ENCODE measurements at places on chromosomes 6 and 20. TPM values are rescaled to one million over a fixed set of nuclear protein-coding genes. Genes with fewer than 3 reads are reported as not detected.

DNA sequence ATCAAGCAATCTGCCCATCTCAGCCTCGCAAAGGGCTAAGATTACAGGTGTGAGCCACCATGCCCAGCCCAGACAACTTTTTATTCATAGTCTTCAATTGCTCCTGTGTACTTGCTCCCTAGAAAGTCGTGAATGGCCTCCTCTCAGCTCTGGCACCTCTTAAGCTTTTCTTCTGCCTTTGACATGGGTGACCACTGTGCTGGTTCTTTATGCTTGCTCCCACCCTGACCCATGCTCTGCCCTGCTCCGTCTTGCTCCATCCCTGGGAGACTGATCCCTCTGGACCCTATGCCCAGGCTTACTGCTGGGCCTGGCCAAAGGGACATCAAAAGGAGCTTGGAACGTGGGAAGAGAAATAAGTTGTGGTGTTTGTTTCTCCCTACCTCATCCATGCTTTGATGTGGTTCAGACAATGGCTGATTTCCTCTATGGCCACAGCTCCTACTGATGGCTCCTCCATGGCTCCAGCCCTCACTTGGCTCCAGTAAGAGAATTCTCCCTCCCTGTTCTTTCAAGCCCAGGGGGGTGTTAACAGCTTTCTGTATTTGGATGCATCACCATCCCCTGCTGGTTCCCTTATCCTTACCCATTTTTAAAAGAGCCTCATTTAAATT is 7.7 kb upstream of the TREM2 start:
- H3K36me3 ChIP-seq = no peaks in the 10 kb centered on the region
- H3K27me3 ChIP-seq = peaks cover 26% of the 10 kb centered on the region
- peak; percentile 16 for DNase-seq
- H3K27ac ChIP-seq = no peak overlapping the region
- no peaks in the 10 kb centered on the region for H3K4me1 ChIP-seq

DNA sequence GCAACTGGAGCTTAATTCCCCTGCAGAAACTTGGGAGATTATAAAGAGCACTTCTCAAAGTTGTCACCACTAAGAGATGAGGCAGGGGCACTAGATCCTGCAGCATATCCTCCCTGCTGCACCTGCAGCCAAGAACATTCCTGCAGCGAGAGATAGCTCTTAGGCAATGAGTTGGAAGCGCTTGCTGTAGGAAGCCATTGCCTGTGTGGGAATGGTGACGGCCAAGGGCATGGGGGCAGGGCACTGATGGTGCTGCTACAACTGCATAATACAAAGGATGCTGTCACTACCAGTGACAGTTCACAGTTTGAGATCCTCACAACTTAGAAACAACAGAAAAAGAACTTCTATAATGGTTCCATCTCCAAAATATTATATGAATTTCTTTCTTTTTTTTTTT is 89.9 kb downstream of the CDS2 start:
- no peaks in the 10 kb centered on the region for H3K27me3 ChIP-seq
- H3K36me3 ChIP-seq = peaks cover 11% of the 10 kb centered on the region
- DNase-seq = no peak
- no peak overlapping the region for H3K4me3 ChIP-seq
- peaks cover 11% of the 10 kb centered on the region for H3K4me1 ChIP-seq

DNA sequence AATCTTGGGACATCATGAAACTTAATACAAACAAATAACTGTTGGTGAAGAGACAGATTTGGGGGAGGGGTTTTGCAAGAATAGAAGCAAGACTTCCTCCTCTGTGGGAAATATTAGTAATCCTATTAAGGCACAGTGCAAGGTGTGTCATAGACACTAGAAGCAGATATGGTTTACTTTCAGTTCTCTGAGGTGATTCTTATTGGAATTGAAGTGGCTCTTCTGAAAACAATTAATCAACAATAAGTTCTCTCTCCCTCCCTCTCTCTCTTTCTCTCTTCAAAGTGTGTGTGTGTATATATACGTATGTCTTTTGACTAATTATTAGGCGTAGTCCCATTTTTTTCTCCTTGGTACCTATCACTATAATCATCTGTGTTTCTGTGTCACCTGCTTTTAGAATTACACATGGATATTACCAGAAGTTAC is 99.8 kb downstream of the HIVEP2 start:
- H3K4me3 ChIP-seq = peak overlapping the region; percentile 76
- peaks cover 64% of the 10 kb centered on the region for H3K4me1 ChIP-seq
- DNase-seq = no peak
- H3K27ac ChIP-seq = peak overlapping the region; percentile 93
- no peaks in the 10 kb centered on the region for H3K27me3 ChIP-seq

DNA sequence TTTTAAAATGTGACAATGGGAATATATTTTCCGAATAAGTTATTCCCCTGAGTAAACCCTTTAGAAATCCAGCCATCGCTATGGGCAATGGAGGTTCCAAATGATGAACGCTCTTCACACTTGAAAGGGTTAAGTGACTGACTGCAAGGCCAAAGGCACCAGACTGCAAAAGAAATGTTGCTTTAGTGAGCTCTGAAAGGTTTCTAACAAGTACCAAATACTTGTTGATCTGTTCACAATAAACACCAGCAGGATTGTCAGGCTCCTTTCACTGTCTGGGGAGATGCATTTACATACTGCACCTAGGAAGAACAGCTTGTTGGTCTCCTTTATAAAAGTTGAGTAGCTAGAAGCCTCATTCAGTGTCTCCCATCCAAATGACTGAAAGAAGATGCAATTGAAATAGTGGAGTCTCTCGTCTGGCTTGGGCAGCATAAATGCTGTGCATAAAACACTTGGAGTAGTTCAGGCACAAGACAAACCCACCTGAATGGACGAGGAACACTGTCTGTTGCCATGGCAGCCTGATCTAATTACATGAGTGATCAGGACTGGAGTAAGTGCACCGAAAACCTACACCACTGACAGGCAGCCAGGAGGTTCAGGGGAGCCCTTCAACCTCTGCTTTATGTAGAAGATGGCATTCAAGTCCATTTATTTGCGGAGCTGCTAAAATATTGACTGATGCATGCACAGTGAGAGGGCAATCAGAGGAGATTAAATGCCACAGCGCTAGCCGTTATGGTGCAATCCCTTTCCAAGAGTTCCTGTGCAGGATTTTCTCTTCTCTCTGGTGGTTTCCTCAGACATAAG is 2.9 kb downstream of the ATXN1 start:
- peaks cover under 1% of the 10 kb centered on the region for H3K36me3 ChIP-seq
- DNase-seq = no peak
- peaks cover 36% of the 10 kb centered on the region for H3K4me1 ChIP-seq
- peak overlapping the region; percentile 92 for H3K27ac ChIP-seq
- H3K4me3 ChIP-seq = peak overlapping the region; percentile 91

DNA sequence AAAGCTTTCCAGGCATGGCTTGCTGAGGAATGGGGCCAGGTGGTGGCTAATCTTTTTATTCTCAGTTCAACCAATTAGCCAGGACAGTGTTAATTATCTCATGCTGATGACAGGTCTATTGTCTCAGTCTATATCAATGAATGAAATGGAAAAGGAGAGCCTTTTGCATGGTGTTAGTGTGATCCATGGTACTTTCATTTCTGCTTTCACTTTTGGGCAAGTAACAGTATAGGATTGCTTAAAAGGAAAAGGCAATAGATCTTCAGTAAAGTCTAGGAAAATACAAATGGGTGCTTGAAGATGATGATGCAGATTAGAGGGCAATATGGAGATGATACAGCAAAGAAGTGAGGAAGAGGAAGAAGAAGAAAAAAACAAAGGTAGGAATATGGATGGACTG is 430.3 kb downstream of the TFAP2A start:
- H3K27ac ChIP-seq = no peak overlapping the region
- H3K27me3 ChIP-seq = no peaks in the 10 kb centered on the region
- H3K4me3 ChIP-seq = no peak overlapping the region
- no peaks in the 10 kb centered on the region for H3K4me1 ChIP-seq
- no peak for DNase-seq

DNA sequence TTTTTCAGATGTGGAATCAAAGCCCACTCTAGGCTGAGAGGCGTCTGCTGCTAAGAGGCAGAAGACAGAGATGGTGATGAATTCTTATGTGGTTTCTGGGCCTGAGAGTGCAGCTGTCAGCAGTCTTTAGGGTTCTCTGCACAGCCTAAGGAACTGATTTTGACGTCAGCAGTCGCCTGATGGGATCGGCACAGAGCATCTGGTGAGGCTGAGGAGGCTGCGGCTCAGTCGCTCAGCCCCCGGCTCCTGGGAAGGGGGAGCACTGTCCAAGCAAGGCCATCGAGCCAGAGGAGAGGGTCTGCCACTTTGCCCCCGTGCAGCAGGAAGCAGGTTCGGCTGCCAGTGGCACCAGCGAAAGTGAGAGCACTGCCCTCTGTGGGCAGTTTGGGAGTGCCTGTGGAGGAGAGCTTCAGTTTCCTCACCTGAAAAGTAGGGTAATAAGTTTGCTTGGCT is 92.5 kb downstream of the TCP11 start:
- H3K27ac ChIP-seq = no peak overlapping the region
- H3K36me3 ChIP-seq = no peaks in the 10 kb centered on the region
- peaks cover 35% of the 10 kb centered on the region for H3K4me1 ChIP-seq
- no peak for DNase-seq

GRCh38 chr20:478949-479429 is 16.7 kb upstream of the TBC1D20 start:
- peaks cover 32% of the 10 kb centered on the region for H3K36me3 ChIP-seq
- no peak for DNase-seq

DNA sequence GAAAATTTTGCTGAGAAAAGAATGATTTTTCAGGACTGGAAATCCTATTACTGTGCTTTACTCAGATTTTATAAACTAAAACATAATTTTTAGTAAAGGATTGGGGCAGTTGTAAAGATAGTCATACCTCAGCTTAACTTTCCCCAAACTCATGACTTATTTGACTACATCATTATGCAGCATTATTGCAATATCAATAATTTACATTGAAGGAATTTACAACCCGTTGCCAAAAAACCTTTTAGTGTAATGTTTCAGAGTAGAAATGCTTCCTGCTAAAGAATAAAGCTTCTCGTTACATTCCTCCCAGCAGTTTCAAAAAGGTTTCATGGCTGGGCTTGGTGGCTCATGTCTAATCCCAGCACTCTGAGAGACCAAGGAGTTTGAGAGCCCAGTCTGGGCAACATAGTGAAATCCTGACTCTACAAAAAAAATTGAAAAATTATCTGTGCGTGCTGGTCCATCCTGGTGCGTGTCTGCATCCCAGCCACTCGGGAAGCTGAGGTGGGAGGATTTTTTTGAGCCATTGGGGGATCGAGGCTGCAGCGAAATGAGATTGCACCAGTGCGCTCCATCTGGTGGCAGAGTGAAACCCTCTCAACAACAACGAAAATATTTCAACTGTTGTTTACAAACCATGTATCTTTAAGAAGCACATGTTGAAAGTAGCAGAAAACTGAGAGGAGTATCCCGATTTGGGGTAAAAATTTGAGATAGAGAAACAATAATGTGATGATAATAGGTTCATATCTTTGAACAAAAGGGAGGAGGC is 4.4 kb downstream of the AMD1 start:
- H3K4me1 ChIP-seq = peaks cover 57% of the 10 kb centered on the region
- H3K27ac ChIP-seq = peak overlapping the region; percentile 57
- H3K36me3 ChIP-seq = peaks cover 8% of the 10 kb centered on the region
- H3K27me3 ChIP-seq = peaks cover 2% of the 10 kb centered on the region
- no peak for DNase-seq
- peak overlapping the region; percentile 93 for H3K4me3 ChIP-seq

GRCh38 chr20:3797592-3798372 is 1.7 kb downstream of the CDC25B start:
- no peak for DNase-seq
- no peaks in the 10 kb centered on the region for H3K27me3 ChIP-seq
- peaks cover 33% of the 10 kb centered on the region for H3K4me1 ChIP-seq
- H3K36me3 ChIP-seq = peaks cover 5% of the 10 kb centered on the region
- peak overlapping the region; percentile 91 for H3K4me3 ChIP-seq

DNA sequence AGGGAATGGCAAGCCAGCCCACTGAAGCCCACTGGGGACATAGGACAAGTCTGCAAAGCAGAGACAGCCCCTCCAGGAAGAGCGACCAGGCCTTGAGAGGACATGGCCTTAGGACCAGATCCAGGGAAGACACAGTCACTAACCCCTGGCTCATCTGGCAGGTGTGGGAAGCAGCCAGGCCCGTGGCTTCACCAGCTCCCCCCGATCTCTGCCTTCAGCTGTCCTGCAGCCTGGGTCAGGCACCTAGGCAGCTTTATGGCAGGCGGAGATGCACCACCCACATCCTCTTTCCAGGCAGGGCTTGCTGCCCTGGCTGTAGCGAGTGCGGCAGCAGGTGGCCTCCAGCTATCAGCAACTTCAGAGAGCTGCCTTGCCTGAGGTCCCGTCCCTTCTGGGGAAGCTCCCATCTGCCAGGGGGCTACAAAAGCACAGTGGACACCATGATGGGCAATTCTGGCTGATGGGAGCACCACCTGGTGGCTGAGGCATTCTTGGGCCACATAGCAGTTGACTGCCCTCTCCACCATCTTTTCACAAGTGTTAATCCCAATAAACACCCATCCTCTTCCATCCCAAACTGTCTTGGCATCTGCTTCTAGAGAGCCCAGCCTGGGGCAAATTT is 85.8 kb downstream of the DZANK1 start:
- no peak overlapping the region for H3K4me3 ChIP-seq
- DNase-seq = no peak
- H3K4me1 ChIP-seq = no peaks in the 10 kb centered on the region

GRCh38 chr6:43086022-43086658 is 10.0 kb downstream of the PTK7 start:
- no peak for DNase-seq
- no peak overlapping the region for H3K27ac ChIP-seq
- peaks cover under 1% of the 10 kb centered on the region for H3K36me3 ChIP-seq
- H3K4me3 ChIP-seq = no peak overlapping the region
- H3K27me3 ChIP-seq = no peaks in the 10 kb centered on the region

DNA sequence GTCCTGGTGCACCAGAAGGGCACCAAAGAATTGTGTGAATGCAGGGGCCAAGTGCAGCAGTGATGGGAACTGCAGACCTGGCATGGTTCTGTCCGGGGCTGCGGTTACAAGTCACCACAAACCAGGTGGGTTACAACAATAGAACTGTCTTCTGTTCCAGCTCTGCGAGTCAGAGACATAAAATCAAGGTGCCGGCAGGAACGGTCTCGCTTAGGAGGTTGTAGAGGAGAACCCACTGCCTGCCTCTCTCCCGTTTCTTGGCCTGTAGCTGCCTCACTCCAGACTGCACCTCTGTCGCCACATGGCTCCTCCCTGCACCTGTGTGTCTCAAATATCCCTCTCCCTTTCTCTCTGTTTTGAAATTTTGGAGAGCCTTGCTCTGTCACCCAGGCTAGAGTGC is 143.3 kb downstream of the TAF4 start:
- DNase-seq = no peak
- peaks cover 2% of the 10 kb centered on the region for H3K27me3 ChIP-seq
- no peaks in the 10 kb centered on the region for H3K4me1 ChIP-seq
- no peak overlapping the region for H3K27ac ChIP-seq

KCNS1 gene
- 2.2 TPM for total RNA-seq

DOK5 gene
- 2.2 TPM for total RNA-seq

CDH4 gene
- total RNA-seq = 8.3 TPM

GCM1 gene
- total RNA-seq = not detected

TRIM39 gene
- total RNA-seq = 16.4 TPM

COL11A2 gene
- 11.9 TPM for total RNA-seq

SMIM29 gene
- 20.8 TPM for total RNA-seq

CRISP2 gene
- 0.48 TPM for total RNA-seq

PCMTD2 gene
- 85.1 TPM for total RNA-seq

TAP2 gene
- 49.7 TPM for total RNA-seq
